Stimulated activated CD4-positive, alpha-beta T cell treated with anti-CD3 and anti-CD28 coated beads, TNF-alpha, amount 100 ng/mL, for 48 hours (primary cell): ENCODE measurements at places on chromosomes 11 and 22.

DNA sequence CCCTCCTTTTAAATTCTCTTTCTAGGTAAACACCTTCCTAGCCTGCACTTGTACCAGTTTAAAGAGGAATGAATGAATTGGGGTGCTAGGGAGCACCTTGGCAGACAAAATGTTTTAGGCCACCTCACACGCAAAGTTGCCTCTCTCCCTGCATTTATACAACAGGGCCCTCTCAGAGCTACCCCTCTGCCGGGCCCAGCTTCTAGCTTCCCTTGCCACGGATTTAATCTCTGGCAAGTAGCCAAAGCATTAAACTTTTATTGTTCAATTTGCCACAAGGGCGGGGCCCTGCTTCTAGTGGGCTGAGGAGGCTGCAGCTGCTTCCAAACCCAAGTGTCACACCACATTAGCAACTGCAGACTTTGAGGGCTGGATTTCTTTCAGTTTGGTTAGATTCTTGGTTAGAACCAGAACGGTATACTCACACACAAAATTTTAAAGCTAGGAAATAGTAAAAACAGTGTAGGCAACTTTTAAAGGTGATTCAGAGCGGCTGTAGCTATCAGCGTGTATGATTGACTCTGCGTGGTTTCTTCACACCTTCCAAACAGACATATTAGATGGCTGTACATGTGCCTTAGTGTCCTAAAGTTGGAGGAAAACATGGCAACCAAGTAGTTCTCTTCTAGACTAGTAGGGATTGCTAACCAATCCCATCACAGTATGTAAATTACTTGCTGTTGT, 6.5 kb downstream of the KREMEN1 start:
- no peak for DNase-seq

GRCh38 chr11:100777103-100777502, 90.0 kb downstream of the ARHGAP42 start:
- no peak for DNase-seq

GRCh38 chr11:60910281-60910687, 3.7 kb upstream of the TMEM109 start:
- no peak for DNase-seq

DNA sequence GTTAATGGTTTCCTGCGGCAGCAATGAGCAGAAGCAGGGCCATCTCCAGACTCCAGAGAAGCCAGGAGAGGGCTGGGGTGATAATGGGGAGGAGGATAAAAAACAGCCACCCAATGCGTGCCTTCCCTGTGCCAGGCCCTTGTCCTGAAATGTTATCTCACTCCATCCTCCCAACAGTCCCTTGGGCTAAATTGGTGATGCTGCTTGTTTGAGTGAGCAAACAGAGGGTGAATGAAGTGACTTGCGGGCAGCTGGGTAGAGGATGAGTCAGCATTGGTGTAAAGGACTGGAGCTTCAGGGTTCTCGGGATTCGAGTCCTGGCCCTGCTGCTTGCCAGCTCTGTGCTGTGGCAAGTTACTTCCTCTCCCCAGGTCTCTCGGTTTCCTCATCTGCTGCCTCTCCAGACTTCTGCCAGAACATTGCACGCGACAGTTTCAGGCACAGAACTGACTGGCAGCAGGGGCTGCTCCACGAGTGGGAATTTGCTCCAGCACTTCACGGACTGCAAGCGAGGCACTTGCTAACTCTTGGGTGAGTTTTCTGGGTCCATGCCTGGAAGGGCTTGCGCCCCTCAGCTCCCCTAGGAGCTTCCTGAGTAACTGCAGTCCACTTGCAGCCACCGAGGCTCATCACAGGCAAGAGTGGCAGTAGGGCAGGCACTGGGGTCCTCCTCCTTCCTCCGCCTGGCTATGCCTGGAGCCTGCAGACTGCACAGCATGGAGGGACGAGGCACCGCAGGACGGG, at the start of gene P2RY6:
P2RY6 (plus strand) TSS at position 403 of the 744 bp plus-strand sequence. CDS start 24,181 bp downstream, outside the sequence.
- no peak for DNase-seq

- no peak for DNase-seq
Measured at GRCh38 chr11:57094181-57094935, 87.4 kb upstream of the LRRC55 start.

DNA sequence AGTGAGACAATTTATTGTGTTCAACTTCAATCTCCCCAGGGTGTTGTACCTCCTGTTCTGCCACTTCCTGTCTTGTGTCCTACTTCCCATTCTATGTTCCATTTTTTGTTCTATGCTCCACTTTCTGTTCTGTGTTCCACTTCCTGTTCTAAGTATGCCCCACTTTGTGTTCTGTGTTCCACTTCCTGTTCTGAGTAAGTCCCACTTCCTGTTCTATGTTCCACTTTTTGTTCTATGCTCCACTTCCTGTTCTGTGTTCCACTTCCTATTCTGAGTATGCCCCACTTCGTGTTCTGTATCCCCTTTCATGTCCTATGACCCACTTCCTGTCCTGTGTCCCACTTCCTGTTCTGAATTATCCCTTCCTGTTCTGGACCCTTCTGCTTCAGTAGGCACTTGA, 732.7 kb downstream of the TBC1D22A start:
- DNase-seq: no peak

DNA sequence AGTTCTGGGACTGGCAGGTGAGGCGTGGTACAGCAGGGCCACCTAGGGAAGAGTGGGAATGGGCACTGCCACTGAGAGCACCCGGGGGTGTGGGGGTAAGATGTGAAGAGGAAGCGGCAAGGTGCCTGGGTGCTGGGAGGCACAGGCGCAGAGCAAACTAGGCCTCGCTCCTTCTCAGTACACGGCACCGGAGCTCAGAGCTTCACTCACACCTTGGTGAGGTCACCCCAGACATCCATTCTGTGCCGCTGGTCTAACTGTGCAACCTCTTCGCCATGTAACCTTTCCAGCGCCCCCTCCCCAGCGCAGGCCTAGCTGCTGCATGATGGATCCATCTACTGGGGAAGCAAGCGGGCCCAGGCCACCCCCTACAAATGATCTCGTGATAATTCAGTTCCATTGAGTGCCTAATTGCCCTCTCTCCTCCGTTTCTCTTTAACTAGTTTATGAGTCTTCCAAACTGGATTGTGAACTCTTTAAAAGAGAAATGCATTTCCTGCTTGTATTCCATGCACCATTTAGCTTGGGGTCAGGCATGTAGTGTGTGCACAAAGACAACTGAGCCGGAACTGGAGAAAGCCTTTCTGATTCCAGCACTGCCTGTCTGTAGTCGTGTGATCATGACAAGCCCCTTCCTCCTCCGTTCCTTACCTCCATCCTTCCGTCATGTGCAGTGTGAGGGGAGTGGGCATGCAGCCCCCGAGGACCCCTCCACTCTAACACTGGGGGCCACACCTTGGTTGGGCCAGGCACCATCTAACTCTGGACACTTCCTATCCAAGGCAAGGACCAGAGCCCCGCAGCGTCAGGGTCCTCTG, 1475.2 kb downstream of the TBC1D22A start:
- no peak for DNase-seq

GRCh38 chr11:60868682-60869450, 1.5 kb downstream of the ZP1 start:
- DNase-seq: no peak

- DNase-seq: no peak
Measured at GRCh38 chr22:33270596-33270995, 212.4 kb upstream of the SYN3 start.

DNA sequence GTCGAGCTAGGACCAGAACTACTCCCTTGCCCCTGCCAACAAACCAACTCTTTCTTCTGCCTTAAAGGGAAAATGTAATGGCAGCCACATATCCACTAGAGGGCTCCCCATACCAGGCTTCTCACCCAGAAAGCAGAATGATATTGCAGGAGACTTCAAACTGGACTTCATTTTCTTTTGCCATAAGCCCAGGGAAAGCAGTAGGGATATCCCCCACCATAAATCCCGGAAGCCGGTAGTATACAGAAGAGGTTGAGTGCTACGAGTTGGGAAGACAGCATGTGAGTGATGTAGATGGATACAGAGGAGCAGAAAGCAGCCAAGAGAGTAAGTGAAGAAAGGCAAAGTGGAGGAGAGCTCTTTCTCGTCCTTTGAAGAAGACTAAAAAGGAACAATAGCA, 12.1 kb downstream of the PLAAT5 start:
- DNase-seq: peak; percentile 19

DNA sequence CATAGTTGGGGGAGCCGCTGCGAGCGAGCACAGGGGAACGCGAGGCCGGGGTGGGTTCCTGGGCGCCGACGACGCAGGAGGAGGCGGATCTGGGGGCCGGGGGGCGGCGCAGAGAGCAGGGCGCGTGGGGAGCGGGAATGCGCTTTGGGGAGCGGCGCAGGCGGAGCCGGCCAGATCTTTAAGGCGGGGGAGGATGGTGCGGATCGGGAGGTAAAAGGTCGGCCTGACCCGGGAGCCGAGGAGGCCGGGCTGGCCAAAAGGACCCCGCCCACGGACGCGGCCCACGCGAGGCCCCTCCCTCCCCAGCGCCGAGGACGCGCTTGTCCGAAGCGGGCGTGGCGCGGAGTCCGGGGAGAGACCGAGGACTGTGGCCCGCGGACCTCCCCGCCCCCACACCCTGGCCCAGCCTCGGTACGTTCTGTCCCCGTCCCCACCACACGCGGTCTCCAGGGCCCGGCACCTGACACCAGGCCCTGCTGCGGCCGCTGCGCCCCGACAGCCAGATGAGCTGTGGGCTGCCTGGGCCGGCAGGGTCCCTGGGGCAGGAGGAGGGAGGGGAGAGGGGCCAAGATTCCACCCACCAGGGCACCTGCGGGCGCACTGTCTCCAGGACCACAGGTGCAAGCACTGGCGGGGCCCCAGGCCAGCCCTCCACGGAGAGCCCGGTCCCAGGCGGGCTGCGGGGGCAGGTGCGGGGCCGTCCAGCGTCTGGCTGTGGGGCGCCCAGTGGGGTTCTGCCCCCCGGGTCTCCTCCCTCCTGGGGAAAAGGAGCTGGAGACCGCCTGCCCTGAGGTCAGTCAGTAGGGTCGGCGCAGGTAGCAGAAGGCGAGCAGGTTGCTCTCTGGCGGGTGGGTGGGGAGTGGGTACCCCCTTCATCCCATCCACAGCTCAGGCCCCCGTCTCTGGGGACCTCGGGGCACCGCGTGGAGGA, 10.9 kb downstream of the PIM3 start:
- peak; percentile 79 for DNase-seq

- no peak for DNase-seq
Measured at GRCh38 chr11:84130646-84131427, 844.7 kb upstream of the CCDC90B start.

- DNase-seq: no peak
Measured at GRCh38 chr11:44159848-44160721, 64.6 kb downstream of the EXT2 start.
